Right lobe of liver (tissue), 6 donors: ENCODE measurements at places on chromosomes 2 and 18. TPM values are rescaled to one million over a fixed set of nuclear protein-coding genes. Genes with fewer than 3 reads are reported as not detected.
A peak's percentile ranks its signal among the peaks of the same experiment; 100 is the strongest.

DNA sequence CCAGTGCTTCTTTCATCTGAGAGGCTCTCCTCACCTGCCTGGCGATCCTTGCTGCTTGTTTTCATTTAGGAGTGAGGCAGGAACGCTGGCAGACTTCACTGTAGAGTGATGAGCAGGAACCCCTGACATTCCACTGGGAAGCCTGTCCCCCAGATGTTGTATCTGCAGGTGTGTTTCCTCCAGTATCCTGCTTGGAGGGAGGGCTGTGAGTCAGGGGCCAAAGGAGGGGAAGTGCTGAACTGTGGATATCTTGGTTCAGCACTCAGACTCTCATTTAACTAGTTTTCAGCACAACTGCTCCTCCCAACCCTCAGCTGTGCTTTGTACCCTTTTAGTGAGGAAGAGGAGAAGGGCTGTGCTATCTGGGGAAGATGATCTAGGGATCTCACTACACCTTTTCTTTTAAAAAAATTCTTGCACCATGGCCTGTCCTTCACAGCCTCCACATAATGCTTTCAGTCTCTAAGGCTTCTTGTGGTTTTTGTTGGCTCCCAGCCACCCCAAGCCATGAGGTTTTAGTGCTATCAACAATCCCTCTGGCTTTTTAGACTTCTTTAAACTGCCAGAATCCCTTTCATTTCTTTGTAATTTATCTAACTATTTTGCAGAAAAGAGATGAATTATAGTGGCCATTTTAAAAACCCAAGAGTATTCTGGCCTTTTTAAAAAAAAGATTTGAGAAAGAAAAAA, 11.2 kb downstream of the ANKAR start:
- no peak for DNase-seq
- no peak overlapping the region for H3K4me3 ChIP-seq
- H3K27ac ChIP-seq = no peak overlapping the region

The HOXD10 gene
- not detected for total RNA-seq

The RUFY4 gene
- 0.55 TPM for total RNA-seq

The AGXT gene
- total RNA-seq = 744 TPM

DNA sequence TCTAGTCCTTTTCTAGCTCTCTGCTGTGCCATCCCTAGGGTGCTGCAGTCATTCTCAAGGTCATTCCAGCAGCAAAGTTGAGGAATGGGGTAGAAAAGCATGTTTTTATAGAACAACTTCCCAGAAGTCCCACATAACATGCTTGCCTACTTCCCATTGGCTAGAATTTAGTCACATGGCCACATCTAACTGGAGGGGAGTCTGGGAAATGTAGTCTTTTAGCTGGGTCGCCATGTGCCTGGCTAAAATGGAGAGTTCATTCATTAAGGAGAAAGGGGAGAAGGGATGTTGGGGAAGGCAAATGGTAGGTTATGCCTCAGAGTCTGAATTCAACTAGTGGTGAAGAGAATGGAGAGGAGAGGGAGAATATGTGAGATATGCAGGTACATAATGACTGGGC, 85.7 kb downstream of the SLC4A3 start:
- no peak for DNase-seq
- no peak overlapping the region for H3K27ac ChIP-seq
- H3K36me3 ChIP-seq = no peaks in the 10 kb centered on the region
- no peaks in the 10 kb centered on the region for H3K4me1 ChIP-seq

DNA sequence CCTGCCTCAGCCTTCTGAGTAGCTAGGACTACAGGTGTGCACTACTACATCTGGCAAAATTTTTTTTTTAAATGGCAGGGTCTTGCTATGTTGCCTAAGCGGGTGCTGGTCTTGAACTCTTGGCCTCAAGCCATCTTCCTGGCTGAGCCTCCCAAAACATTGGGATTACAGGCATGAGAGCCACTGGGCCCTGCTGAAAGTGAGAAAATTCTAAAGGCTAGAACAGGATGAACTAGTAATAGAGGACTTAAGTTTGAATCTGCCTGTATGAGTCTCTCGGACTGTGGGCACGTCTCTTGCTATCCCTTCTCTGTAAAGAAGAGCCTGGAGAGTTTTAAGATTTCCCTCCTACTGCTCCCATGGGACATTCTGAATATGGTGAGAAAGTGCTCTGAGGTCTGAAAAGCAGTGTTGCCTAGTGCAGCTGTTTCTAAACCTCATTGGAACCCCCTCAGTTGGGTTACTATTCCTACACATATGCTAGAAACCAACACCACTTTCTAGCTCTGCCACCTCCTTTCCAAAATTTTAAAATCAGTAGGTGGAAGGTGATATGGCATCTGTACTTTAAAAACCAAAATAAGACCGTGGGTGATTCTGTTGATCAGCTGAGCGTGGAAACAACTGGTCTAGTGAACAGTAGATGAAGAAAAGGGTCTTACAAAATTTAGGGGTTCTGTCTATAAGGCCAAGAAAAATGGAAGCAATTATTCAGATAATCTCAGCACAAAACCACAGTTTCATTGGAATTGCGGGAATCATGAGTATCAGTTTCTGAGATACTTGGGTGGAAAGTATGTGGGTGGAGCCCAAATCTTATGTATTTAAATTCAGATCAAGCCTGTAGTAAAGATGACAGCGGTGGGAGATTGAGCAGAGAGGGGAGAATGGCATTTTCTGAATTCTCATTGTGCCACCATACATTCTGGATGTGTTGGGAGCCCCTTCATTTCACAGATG, 259.8 kb upstream of the CXCR4 start:
- H3K36me3 ChIP-seq = no peaks in the 10 kb centered on the region
- no peak overlapping the region for H3K4me3 ChIP-seq
- no peaks in the 10 kb centered on the region for H3K27me3 ChIP-seq
- no peak for DNase-seq
- no peak overlapping the region for H3K27ac ChIP-seq

DNA sequence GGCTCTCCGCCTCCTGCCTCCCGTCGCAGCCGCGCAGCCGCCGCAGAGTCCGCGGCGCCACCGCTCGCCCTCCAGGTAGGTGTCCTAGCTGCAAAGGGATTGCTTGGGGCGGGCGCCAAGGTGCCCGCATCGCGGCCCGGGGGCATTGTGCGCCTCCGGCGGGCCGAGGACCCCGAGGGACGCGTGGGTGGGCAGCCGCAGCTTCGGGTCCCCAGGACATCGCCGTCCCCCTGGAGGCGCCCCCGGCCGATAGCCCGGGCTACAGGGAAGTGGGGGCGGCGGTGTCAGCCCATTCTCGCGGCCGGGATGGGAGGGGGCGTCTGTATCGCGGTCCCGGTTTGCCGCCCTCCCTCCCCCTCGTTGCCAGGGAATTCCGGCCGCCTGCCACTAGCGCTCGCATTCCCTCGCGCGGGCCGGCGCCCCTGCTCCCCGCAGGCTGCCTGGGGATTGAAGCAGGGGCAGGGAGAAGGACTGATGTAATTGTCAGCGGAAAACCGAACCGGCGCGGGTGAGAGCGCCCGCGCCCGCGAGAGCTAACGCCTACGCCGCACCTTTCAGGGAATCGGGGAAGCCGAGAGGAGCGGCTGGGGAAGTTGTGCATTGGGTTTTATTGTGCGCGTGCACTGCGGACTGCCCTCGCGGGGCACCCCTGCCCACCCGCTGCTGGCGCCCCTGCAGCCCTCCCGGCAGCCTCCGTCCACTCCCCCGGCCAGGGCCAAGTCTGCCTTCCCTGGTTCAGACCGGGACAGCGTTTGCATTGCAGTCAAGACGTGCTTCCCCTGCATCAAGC, 483 bp downstream of the OSBPL6 start:
- peak overlapping the region; percentile 97 for H3K27ac ChIP-seq
- H3K36me3 ChIP-seq = no peaks in the 10 kb centered on the region
- peak overlapping the region; percentile 82 for H3K4me3 ChIP-seq
- H3K27me3 ChIP-seq = no peaks in the 10 kb centered on the region

The OSR1 gene
- 0.18 TPM for total RNA-seq

- H3K4me3 ChIP-seq = no peak overlapping the region
- no peaks in the 10 kb centered on the region for H3K36me3 ChIP-seq
- peak; percentile 16 for DNase-seq
- no peak overlapping the region for H3K27ac ChIP-seq
- no peaks in the 10 kb centered on the region for H3K4me1 ChIP-seq
Measured at GRCh38 chr2:49973917-49974368, 819.6 kb upstream of the FSHR start.

The CHRNA1 gene
- total RNA-seq = not detected

- no peaks in the 10 kb centered on the region for H3K4me1 ChIP-seq
- no peak for DNase-seq
- H3K27ac ChIP-seq = no peak overlapping the region
- H3K27me3 ChIP-seq = no peaks in the 10 kb centered on the region
- no peak overlapping the region for H3K4me3 ChIP-seq
Measured at GRCh38 chr18:13268158-13269012, 49.8 kb downstream of the LDLRAD4 start.

DNA sequence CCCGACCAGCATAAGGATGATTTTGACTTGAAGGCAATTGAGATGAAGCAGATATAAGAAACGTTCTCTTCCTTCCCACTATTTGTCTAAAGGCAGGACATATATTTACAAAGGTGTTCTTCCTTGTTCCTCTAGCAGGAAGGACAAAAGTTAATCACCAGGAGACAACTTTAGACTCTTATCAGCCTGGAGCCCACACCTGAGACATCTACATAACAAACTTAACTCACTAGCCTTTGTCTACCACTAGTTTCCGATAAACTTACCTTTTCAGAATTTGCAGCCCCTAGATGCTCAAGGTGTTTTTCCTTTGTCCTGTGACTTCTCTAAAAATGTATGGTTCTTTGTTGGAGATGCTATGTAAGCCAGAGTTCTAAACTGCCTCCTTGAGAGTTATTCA, 1047.8 kb upstream of the NXPH2 start:
- H3K4me3 ChIP-seq = no peak overlapping the region
- no peaks in the 10 kb centered on the region for H3K36me3 ChIP-seq
- H3K27ac ChIP-seq = no peak overlapping the region
- H3K4me1 ChIP-seq = no peaks in the 10 kb centered on the region

GRCh38 chr2:18406219-18406618, 154.2 kb downstream of the RDH14 start:
- no peak for DNase-seq
- H3K4me1 ChIP-seq = no peaks in the 10 kb centered on the region
- no peak overlapping the region for H3K4me3 ChIP-seq
- H3K27me3 ChIP-seq = no peaks in the 10 kb centered on the region
- H3K27ac ChIP-seq = no peak overlapping the region

DNA sequence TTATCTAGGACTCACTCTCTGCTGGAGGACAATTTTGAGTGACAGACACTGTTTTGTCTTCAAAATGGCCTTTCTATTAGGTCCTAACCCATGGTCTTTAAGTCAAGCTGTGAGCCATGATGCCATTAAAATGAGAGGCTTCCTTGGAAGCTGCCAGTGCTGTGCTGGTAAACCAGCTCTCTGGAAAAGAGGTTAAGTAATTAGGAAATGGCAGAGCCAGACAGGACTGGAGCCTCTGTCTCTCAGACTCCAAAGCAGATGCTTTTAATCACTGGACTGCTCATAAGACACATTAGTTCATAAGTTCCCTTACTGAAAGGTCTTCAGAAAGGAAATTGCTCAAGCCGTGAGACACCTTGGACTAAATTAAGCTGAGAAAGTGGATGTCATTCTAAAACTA, 25.8 kb upstream of the LHCGR start:
- no peak overlapping the region for H3K4me3 ChIP-seq
- no peak overlapping the region for H3K27ac ChIP-seq
- H3K27me3 ChIP-seq = no peaks in the 10 kb centered on the region
- no peaks in the 10 kb centered on the region for H3K36me3 ChIP-seq
- DNase-seq = no peak
- no peaks in the 10 kb centered on the region for H3K4me1 ChIP-seq

GRCh38 chr2:239961662-239962613, 63.2 kb downstream of the NDUFA10 start:
- H3K4me3 ChIP-seq = no peak overlapping the region
- H3K4me1 ChIP-seq = no peaks in the 10 kb centered on the region
- DNase-seq = no peak
- H3K27me3 ChIP-seq = no peaks in the 10 kb centered on the region

DNA sequence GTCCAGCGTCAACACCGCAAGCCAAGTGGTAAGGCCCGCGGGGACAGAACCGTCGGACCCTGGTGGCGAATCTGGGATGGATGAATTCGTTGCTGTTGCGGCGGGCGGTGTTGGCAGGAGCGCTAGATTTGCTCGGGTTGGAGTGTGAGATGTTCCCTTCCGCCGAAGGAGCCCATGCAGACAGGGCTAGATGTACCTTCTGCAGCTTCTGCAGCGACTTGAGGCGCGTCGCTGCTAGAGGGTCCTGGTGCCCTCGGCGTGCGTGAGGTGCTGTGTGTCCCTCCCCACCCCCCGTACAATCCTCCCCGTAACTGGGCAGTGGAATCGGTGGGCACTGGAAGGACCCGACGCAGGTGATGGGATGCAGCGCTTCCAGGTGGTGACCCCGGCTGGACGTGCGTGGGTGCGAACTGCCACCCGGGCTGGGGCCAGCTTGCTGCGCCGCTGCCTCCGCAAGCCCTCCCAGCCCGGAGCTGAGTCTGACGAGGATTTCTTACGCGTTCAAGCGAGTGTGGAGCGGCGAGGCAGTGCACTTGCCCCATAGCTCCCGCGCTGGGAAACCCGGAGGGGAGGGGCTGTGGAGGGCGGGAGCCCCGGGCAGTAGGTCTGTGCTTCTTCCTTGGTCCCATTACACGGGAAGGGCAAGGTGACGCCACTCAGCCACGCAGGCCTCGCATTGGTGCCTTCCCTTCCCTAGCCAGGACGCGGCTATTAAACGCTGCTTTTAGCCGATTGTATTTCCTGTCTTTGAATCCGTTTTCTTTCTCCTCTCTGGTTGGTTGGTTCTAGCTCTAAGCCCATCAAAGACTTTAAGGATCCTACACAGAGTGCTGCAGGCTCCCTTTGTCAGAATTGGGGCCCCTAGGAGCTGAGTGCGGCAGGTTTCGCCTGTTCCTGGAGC, 34.2 kb downstream of the CHRNA1 start:
- DNase-seq = no peak
- no peak overlapping the region for H3K4me3 ChIP-seq
- peaks cover 5% of the 10 kb centered on the region for H3K4me1 ChIP-seq
- no peak overlapping the region for H3K27ac ChIP-seq
